ENCODE measurements at places on chromosomes 6 and 20.

DNA sequence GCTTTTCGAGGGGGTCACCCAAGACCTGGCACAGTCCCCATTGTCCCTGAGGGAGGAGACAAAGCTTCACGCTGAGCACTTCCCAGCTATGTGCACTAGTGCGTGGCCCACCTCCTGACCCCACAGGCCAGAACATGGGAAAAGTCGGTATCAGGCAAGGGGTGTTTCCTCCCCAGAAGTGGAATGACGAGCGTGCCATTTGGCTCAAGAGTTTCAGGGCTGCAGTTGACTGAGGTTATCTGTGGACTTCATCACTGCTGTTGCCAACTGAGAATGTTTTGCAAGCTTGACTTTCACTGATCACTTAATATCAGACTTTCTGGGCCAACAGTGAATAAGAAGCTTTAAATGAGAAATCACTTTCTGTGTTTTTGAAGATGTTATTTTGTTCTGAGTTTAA, 137.0 kb upstream of the AFDN start:
- DNase-seq, result no peak

DNA sequence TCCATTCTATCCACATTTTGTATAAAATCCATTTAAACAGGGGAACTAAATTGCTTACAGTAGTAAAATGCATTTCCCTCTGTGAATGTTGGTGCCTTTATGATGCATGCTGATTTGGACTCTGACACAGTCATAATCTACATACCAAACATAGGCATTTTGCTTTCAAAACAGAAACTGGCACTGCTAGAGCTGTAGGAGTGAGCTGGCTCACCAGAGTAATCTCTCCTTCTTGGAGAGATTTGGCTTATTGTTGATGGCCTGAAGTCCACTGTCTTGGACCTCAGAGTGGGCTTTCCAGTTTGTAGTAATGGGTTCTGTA, 363.2 kb upstream of the FLRT3 start:
- DNase-seq, result no peak

DNA sequence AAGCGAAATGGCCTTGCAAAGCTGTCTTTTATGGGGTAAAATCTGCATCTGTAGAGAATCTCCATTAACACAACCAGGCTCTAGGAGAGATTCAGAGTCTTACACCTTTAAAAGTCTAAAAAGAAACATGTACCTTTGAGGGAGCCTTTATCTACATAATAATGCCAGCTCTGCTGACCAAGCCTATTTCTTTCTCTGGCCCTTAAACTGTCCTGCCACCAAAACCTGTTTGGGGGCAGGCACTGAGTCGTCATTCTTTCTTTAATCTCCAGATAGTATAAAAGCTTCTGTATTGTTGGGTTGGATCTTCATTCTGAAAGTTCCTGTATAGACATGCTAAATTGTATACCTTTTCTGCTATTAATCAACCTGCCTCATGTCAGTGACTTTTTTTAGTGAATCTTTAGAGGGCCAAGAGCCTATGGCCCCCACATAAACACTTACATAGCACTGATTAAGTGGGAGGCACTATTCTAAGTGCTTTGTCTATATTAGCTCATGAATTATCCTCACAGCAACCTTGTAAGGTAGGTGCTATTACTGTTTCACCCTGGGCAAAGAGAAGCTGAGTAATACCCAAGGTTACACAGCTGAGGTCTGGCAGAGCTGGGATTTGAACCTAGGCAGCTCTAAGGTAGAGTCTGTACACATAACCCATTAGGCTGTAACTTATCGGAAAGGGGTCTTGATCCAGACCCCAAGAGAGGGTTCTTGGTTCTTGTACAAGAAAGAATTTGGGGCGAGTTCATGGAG, 232.3 kb upstream of the DTNBP1 start:
- DNase-seq, result no peak

DNA sequence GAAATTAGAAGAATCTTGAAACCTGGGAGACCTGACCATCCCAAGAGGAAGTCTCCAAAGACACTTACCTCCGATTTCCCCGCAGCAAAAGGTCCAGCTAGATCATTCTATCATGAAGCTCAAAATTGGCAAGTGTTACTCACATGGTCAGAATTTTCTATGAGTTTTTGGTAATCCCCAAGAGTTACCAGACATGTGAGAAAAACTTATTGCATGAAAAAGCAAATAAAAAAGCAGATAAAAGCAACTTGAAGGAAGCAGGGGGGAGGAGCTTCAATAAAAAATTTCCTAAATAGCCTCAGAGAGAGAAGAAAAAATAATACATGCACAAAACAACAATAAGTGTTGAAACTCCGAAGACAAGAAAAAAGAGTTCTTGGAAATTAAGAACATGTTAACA, 27.3 kb downstream of the VNN1 start:
- DNase-seq, result no peak

DNA sequence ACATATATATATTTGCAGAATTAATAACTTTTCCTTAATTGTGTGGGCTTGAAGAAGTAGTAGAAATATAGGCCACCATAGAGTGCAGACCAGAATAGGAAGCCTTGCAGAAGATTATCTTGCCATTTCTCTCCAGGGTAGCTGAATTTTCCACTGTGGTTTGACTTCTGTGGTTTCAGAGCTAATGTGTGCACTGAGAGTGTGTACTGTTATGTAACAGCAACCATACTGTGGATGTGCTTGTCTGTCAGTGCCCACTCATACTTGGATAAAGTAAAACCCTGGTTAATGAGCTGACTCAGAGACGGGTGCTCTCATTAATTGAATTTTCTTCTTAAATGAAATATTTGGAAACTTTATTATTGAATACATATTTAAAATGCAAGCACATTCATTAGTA, 57.2 kb downstream of the CEP43 start:
- peak; percentile 21 for DNase-seq

GRCh38 chr6:168311410-168312124, 8.0 kb downstream of the DACT2 start:
- DNase-seq, result no peak

DNA sequence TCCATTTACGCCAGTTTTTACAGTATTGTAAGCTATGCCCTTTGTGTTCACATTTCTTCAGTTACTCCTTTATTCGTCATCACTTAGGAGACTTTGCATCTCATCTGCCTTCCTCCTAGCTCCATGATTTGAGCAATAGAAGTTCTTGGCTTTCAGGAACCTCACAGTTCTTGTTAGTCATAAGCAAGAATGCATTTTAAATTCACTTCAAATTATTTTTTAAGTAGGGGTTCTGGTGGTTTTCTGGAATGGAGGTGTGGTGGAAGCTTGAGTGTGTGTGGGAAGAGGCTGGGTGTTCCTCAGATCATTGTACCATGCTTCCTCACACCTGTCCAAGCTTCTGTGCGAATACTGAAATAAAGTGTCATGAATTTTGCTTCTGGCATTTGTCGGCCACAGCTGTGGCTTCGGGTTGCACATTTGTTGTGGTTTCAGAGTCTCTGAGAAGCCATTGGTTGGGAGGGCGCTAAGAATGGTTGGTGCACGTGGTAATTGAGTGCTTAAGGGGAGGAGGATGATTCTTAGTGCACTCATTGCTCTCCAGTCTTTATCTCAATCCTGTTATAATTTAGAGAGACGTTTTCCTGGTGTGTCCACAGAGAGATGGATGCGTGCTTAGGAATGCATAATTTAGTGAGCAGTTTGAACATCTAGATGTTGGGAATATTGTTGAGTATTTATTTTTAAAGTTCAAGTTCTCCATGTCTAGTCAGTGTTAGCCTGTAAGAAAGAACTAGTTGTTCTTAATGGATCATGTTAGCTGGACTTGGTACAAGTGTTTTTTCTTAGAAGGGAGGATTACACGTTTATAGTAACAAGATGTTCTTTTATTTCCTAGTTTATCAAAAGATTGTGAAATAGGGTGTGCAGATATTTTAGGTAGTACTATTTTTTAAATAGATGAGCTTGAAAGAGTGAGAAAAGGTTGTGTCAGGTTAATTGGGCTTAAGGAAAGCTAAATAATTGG, 31.9 kb downstream of the FOXO3 start:
- peak; percentile 88 for DNase-seq

DNA sequence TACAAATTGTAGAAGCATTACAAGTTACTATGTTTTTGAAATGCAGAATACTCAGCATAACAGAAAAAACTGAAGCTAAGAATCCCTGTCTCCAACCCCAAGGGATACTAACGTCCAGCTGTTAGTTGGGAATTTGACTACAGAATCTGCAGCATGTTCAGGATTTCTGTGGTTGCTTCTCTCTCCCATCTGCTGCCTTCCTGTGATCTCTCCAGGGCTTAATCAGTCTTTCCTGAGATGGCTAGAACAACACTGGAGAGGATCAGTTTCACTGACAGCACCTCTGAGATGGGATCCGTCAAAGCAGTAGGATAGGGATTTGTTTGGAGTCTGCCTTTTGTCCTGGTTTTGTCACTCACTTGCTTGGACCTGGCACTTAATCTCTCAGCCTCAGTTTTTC, 73.3 kb upstream of the NUP153 start:
- DNase-seq, result no peak

GRCh38 chr6:163346497-163346961, 68.0 kb upstream of the QKI start:
- no peak for DNase-seq

GRCh38 chr20:6613280-6613861, 154.1 kb upstream of the BMP2 start:
- no peak for DNase-seq

GRCh38 chr6:36198986-36199385, 2.4 kb downstream of the BRPF3 start:
- no peak for DNase-seq

- DNase-seq, result peak; percentile 76
These were observed 23.8 kb downstream of the ANKS1A start for GRCh38 chr6:34912715-34913464.

- no peak for DNase-seq
These were observed 516.5 kb downstream of the CD83 start for GRCh38 chr6:14634072-14634471.

DNA sequence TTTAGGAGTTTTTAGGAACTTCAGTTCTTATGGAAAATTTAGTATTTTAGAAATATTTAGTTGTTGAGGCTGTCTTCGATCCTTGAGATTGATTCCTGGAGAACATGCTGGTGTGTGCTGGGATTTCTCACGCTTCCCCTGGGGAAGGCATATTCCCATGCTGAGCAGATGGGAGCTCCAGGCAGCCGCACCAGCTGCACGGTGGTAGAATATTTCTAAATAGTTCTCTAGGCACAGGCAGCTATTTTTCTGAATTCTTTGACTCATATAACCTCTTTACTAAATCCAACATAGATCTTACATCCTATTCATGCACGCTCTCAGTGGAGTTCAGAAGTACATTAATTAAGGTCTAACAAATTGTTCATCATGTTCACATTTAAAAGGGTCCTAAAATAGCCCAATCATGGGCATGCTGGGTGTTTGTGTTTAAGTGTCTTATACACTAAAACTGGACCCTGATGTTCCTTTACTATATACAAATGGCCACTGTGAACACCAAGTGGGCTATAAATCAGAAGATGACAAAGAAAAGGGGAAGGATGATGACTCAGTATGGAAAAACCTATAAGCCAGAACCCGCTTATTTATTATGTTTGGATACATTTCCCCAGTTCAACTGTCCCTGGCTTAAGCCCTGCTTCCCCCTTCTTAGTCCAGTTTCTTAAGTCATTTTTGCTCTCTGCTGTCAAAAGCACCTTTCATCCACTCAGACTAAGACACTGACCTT, 138.5 kb downstream of the UST start:
- no peak for DNase-seq
